ENCODE measurements at places on chromosomes 2 and 18.

DNA sequence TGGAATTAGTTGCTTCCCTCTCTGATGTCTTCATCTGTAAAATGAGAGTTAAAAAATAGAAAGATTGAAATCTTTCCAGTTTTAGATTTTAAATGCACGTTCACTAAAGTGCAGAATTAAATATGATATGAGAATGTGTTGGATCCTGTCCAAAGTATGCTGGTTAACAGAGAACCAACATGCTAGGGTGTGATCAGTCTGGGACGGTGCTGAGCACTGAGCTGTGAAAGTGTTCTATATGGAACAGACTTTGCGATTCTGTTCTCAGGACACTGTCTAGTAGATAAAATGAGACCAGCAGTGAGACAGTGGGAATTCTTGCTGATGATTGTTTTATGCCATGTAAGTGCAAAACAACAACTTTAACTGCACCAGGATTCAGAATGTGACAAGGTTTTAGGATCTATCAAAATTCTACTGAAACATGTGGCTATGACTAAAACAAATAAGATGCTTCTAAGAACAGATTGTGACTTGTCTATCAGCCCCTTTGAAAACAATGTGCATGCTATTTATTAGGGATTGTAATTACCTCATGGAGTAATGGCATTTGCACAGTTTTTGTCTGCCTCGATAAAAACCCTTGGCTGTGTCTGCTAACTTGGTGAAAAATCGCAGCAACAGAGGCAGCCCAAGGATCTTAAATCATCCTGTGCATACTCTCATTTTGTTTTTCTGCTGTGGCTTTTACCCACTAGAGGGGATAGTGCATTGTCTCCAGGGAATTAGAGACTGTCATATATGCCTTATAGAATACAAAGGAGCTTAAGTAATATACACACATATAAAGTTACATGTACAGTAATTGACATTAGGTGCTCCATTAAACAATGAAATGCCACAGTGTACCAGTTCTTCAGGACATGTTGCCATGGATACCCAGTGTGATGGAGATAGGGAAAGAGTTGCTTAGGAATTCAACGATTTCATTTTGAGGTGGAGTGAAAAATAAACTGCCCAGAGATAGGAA is 55.1 kb downstream of the MAP3K20 start:
- no peak for DNase-seq

DNA sequence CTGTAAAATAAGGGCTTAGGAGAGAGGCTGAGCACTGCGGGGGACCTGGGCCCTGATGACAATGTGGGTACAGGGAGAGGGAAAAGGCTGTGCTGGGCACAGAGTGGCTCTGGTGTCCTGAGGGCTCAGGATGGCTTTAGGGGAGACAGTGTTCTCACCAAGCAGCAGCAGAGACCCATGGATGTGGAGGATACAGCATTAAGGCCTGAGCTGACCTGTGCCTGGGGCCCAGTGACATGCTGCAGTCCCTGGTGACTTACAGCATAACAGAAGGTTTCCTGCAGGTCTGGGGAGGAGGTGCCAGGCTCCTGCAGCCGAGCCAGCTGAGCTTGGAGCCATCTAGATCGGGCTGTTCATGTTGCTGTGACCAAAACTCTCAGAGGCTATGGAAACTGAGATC is 191.3 kb upstream of the SMAD2 start:
- no peak for DNase-seq

GRCh38 chr18:79413901-79414300 is 18.2 kb downstream of the NFATC1 start:
- DNase-seq = no peak

- DNase-seq = no peak
Measured at GRCh38 chr2:12097859-12098258, 351.4 kb downstream of the LPIN1 start.

DNA sequence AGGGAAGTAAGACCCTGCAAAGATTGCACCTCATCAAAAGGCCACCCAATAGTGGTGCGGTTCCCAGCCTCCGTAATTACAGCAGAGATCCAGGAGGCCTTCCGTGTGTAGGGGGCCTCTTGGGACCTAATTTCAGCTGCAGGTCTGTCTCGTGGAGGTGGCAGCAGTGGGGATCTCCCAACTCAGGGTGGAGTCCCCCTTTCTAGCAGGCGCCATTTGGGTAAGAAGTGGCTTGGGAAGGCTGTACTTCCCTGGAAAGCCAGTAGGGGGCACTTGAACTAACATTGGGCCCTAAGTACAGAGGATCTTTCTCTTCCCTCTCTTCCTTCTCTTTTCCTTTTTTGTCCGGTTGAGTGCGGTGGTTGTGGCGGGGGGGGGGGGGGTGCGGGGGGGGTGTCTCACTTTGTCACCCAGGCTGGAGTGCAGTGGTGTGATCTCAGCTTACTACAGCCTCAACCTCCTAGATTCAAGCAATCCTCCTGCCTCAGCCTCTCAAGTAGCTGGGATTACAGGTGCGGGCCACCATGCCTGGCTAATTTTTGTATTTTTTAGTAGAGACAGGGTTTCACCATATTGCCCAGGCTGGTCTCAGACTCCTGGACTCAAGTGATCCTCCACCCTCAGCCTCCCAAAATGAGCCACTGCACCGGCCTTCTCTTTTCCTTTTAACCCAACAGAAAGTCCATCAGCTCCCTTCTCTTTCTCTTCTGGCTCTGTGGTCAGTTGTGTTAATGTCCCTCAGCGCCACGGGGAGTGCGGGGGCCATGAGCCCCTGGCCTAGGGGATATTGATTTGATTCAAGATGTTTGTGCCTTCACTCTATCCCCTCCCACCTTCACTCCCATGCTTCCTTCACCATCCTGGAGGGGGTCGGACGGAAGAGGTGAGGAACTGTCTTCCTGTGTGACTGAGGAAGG is 32.0 kb downstream of the CENPO start:
- no peak for DNase-seq

DNA sequence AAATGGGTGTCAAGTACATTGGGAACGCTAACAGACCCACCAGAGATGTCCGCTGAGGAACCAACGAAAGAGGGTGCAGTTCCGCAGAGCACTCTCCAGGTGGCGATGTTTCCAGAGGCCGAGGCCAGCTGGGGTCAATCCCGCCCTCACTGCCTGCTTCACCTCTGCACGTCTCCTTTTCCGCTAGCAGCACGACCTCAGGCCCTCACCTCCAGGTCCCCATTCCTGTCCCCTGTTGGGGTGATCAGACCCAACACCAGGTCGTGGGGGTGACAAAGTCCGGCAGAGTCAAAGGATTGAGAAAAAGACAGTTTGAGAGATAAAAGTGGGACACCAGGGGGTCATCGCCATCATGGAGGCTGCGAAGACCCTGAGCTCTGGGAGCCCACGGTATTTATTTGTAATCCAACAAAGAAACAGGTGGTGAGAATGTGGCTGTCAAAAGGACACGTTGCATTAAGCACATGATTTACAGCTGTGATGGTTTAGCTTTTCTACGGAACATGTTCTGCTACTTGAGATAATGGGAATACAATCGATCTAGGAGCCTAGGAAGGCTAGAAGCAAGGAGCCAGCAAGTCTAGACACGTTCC is 27.3 kb downstream of the ZAP70 start:
- no peak for DNase-seq

- DNase-seq = no peak
Measured at GRCh38 chr2:138275881-138276280, 225.7 kb upstream of the SPOPL start.

DNA sequence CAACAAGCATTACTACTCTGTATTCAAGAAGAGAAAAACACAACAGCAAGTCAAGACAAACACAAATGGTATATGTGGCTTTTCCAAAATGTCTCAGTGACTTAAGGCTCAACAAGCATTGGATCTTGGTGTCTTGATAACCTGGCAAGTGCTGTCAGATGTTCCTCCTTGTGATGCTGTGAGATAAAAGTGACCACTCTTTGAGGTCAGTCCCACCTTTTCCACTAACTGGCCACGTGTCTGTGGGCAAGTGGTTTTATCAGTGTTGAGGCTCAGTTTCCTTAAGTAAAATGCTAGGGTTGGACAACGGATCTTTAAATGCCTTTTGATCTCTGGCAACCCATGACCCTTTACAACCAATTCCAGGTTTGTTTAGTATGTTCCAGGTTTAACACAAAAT is 98.7 kb downstream of the BCL2 start:
- no peak for DNase-seq

DNA sequence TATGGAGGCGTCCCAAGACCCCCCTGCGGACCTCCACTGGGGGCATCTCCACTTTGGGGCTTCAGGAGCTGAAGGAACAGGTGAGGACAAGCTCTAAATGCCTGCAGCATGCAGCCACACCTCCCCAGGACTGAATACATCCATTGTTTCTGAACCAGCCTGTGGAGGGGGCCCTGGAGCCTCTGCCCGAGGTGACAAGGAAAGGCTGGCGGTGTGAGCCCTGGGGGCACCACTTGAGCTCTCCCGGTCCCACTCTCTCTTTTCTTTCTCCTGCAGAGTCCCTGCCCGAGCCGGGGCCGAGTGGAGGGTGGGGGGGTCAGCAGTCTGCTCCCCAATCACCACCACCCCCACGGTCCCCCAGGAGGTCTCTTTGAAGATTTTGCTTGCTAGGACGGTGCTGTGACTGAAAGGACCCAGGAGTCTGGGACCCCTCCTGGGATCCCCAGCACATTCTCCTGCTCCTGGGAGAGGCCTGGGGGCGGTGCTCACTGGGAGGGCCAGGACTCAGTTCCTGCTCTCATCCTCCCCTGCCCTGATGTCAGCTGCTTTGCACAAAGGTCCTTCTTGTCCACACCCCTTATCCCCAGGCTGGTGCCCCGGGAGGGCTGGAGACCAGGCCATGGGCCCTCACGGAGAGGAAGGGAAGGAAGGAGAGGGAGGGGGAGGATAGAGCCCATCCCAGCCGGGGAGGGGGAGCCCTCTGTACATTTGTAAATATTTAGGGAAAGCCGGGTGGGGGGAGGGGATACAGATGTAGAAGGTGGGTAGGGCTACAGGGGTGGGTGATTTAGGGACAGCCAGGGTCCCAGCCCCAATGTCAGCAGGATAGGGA is 5.7 kb downstream of the CHPF start:
- no peak for DNase-seq

DNA sequence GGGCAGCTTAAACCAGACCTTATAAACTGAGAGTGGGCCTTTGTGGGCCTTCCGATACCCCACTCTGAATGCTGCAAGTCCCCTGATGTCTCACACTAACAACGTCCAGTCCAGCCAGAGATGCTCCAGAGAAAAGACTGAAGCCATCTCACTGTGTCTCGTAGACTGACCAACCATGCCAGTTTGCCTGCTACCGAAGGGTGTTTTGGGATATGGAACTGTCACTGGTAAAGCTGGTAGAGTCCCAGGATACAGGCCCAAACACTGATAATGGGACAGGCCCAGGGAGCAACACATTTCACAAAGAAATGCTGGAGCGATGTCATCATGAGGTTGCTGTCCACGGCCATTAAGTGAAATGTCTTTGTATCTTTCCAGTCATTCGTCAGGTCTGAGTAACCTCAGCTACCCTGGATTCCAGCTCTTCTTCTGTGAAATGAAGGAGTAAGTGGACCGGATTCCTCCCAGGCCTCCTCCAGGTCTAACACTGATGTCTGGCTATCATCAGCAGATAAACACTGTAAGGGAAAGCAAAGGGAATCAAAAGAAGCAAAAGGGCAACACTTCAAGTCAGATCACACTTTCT is 81.6 kb downstream of the SLC5A7 start:
- DNase-seq = no peak

DNA sequence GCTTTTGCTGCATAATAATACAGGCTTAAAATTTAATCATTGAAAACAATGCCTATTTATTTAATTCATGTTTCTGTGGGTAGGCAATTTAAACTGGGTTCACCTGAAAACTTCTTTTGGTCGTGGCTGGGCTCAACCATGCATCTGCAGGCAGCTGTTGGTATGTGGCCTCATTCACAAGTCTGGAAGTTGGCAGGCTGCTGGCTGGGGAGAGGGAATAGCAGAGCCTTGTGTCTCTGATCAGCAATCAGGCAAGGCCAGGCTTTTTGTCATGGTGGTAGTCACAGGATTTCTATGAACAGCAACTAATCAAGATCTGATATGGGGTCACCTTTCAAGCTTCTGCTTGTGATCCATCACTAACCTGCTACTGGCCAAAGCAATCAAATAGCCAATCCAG is 130.1 kb upstream of the KCNJ3 start:
- DNase-seq = no peak

GRCh38 chr2:217055624-217056023 is 195.8 kb upstream of the TNP1 start:
- no peak for DNase-seq

DNA sequence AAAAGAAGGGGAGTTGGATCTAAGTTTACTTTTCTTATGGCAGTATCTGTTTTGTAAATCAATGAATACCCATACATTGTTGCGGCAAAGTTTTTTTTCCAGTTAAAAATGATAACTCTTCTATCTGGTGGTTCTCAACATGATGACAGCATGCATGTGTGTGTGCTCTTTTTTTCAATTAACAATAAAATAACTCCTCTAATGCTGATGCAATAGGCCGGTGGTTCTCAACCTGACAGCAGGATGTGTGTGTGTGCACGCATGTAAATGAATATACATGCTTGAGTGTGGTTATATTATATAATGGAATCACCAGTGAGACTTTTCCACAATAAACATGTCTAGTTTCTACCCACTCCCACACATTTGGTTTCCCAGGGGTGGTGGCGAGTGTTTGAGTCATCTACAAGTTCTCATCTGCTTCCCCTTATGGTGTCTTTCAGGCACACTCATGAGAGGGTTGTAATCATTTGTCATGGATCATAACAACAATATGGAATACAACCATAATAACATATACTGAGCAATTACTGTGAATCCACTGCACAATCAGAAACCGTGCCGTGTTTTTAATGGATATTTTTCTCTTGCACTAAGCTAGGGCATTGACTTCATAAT is 31.2 kb downstream of the PARD3B start:
- peak; percentile 19 for DNase-seq

- DNase-seq = no peak
Measured at GRCh38 chr2:133421516-133422324, 146.5 kb downstream of the NCKAP5 start.

DNA sequence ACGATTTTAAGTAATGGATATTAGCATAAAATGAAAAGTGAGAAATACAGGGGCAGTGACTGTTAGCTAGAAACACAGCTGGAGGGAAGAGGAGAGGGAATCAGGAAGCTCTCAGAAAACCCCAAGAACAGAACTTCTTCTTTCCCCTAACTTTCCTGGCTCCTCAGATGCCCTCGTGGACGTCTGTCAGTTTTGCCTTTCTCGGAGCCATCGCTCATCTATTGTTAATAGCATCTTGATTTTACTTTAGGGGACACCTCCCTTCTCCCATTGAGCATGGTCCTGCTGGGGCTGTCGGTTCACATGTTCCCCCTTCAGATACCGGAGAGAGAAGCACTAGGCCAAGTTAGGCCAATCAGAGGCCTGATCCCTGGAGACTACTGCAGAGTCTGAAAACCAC is 2.3 kb upstream of the PLEK start:
- DNase-seq = no peak

DNA sequence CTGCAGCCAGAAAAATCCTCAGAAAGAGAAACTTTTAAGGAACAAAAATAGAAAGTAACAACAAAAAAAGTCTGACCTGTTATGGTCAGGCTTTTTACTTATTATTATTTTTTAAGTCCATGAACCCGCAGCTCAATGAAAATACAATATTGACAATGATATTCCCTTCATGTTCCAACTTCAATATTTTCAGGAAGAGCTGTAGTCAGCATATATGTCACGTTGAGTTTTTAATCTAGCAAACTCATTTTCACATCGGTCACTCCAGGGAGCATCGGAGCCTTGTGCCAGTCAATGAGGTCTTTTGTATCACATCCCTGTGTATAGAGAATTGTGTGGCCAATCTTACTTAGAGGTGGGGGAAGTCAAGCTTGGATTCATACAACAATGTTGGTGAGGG is 568.4 kb upstream of the GCFC2 start:
- DNase-seq = no peak
